Hippocampal formation (tissue), 2 donors: ENCODE measurements at places on chromosomes 7 and 10.

GRCh38 chr10:14653271-14654161 is 121.2 kb downstream of the FAM107B start:
- DNase-seq = no peak

DNA sequence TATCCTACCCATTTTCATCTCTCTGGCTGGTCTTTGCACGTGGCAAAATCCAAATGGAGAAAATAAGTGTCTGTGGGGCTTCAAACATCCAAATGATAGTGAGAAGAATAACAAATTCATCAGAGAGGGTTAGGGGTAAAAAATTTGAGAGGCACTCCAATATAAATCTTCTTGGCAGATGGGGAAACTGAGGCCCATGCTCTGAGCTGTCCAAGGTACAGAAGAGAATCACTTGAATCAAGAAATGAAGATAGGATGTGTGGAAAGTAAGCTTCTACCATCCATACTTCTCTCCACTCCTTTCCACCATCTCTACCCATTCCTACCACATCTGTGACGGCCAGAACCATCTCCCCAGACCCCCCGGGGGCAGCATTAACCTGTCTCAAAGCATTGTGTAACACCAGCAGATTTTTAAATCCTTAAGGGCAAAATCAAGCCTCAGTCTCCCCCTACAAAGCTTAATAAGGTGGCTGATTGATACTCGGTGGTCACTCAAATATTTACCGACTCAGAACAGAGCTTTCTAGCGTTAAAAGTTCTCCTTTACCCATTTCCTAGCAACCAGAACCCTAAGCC is 818 bp downstream of the GOT1 start:
- no peak for DNase-seq

DNA sequence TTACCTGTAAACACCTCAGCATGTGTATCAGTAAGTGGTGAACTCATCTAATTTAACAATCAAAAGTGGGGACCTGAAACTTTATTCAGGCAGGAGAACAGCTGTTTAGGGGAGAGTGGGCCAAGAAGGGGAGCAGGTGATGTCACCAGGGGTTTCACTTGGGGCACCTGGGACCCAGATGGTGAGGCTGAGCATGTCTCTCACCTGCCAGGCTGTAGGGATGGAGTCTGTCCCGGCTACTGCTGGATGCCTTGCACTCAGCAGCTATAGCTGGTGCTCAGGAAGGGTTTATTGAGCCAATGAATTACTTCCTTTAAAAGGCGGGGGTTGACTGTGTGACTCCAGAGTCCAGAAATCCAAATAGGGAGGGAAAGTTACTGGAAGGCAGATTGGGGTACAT is 23.0 kb downstream of the CDH23 start:
- no peak for DNase-seq

DNA sequence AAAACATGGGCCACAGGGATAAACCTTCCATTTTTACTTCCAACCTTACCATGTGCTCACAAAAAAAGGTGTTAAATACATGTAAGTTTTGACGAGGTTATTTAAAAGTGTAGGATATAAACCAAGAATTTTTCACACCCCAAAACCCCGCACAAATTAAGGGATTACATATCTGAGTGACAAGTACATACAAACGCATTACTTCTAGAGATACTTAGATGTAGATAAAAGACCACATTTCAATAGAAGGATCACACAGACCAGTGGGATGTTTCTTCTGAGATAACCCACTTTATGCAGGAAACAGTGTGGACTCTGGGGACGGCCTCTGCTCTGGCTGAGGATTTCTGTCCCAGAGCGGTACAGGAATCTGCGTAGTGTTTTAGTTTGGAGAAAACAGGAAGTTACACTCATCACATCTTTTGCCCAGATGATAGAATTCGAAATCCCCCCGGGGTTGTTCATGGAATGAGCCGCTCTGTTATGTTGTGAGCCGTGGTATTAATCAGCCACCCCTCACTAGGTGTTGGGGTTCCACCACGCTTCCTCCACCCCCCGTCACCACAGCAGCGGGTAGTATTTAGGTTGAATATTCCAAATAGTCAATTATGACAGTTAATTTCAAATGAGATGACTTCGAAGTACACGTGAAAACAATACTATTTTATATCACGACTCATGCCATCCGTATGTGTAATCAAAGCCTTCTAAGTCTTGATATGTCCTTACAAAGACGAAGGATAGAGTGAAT is 1.3 kb upstream of the CUL1 start:
- no peak for DNase-seq

- no peak for DNase-seq
Observed at GRCh38 chr10:688312-689120, 952 bp downstream of the DIP2C start.

DNA sequence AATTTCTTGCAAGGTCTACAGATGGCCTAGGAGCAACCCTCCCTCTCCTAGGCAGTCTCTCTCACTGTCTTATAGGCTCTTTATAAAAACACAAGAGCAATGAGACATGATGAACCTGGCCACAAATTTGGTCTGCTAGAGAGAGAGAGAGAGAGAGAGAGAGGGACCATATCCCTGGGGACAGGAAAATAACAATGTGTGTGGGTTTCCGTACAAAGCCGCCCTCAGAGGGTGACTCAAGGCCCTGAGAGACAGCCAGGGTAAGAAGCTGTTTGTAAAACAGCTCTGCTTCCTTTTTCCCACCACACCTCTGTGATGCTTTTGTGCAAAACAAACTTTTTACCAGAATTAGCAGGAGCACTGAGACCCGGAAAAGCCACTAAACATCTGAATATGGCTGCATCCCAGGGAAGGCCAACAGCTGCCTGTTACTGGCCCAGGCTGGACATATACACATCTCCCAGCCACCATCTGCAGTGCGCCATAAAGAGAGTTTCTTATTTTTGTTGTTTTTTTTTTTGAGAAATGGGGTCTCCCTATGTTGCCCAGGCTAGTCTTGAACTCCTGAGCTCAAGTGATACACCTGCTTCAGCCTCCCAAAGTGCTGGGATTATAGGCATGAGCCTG is 18.4 kb downstream of the GIMAP5 start:
- no peak for DNase-seq

GRCh38 chr7:85630904-85631600 is 444.2 kb upstream of the SEMA3D start:
- no peak for DNase-seq

DNA sequence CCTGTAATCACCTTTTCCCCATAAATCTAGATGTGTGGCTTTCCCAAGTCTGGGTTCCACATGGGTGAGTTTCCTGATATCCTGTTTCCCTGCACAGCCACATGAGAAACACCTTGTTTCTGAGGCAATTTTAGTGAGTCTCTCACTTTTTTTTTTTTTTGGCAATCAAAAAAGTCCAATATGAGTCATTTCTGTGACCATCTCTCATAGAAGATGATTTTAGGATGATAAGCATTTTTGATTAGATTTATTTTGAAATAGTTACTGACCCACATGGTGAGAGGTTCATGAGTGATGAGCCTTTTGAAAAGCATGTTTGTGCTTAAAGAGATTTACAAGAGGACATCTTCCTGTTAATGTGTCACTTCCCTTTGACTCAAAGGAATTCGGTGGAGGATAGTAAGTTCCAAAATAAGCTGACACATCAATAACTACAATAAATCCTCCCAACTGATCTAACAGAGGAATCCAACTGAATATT is 464.0 kb downstream of the INHBA start:
- no peak for DNase-seq

DNA sequence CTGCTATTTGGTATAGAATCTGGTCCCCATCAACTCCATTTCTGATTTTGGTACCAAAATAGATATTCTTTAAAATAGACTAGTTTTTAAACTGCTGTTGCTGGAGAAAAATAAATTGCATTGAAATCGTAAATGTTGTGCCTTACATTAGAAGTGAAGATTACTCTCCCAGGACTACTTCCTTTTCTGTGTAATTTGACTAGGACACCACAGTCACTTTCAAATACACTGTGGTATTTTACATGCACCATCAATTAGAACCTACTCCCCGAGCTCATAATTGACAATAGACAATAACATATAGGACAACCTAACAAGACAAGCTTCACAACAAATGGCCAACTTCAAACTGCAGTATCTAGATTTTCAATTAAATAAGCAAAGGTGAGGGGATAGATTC is 211.5 kb downstream of the DGKB start:
- DNase-seq = no peak

GRCh38 chr10:77744245-77744644 is 106.6 kb upstream of the KCNMA1 start:
- DNase-seq = no peak

DNA sequence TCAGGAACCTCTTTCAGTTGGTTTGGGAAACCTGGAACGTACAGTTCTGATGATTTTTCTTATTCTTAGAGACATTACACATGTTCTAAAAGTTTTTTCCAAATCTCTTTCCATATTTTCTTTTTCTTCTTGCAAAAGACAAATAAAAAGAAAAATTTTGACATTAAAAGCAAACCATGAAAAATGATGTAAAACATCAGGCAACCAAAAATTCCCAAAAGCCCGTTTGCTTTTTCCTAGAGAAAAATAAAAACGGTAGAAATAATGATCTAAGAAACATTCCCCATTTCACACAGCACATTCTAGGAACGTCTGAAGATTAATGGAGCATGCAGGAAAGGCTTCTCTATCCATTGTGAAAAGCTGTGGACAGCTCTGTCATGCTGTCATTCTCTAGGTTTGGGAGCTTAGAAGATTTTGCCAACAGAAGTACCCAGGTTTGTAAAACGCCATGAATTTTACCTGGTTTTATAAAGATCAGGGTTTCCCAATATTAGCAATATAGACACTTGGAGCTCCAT is 11.2 kb upstream of the PRTFDC1 start:
- DNase-seq = no peak

DNA sequence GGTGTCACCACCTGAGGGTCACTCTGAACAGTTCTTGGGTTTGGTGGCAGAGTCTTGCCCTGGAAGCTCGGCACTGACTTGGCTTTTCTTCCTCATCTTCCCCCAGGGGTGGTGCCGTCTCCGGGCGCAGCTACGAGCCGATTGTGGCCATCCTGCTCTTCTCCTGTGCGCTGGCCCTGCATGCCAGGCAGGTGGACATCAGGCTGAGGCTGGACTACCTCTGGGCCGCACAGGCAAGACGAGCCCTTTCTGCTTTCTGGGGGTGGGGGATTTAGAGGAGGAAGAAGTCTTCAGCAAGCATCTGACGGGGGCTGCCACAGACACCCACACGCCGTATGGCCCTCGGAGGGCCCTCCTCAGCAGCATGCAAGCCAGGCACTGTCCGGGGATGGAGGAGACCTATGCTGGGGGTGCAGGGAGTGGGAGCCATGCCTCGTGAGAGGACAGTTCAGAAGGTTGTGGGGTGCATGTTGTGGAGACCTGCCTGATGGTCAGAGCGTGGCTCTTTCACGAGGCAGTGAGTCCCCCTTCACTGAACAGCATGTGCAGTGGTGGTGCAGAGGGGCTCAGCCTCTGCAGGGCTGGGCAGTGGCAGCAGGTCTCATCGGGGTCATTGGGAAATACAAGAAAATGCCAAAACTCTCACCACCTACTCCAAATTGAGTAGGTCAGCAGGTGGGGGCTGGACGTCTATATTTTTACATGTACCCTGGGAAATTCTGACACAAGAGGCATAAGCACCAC is 112.4 kb downstream of the ADCY1 start:
- no peak for DNase-seq

DNA sequence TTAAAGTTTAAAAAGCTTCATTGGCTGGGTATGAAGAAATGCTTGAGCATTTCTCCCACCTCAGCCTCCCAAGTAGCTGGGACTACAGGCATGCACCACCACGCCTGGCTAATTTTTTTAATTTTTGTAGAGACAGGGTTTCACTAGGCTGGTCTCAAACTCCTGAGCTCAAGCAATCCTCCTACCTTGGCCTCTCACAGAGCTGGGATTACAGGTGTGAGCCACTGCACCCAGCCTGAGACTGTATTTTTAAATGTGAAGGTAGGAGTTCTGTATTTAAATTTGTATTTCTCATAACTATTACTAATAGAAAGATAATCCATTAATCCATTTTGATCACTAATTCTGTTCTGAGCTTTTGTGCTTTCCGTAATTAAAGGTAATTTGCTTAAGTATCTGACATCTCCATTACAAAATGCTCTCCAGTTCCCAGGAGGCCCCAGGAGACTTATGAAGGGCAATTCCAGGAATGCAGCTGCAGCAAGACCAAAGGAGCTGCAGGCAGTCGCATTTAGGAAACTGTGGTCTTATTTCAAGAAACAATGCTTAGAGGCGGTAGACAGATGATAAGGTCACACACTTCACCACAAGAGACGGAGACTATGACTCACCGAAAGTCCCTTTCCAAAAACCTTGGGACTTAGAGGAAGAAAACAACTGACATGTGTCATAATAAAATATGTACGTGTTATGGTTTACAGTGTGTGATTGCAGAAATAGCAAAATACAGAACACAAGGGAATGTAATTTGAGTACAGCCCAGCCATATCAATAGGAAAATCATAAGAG is 23.3 kb downstream of the YAE1 start:
- DNase-seq = no peak

- DNase-seq = no peak
Observed at GRCh38 chr10:114294549-114294948, 55.5 kb downstream of the VWA2 start.

- DNase-seq = no peak
Observed at GRCh38 chr10:22740180-22740579, 25.8 kb upstream of the PIP4K2A start.

- no peak for DNase-seq
Observed at GRCh38 chr10:3372281-3372680, 199.7 kb upstream of the PITRM1 start.

DNA sequence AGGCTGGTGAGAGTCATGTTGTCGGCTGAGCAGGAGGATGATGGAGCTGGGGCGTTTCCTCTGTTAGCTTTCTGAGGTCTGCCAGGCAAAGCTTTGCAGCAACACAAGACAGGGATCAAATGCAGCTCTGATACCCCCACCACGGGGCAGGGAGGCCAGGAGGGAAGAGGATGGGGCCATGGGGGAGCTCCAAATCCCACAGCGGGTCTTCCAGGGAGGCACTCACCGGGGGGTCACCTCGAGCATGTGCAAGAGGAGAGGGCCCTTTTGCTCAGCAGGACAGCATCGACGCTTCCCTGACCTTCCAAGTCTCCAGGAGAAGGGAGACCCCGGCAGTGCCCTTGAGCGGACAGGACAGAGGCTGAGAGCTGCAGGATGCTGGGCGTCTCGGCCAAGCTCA is 127.5 kb downstream of the WDR37 start:
- no peak for DNase-seq

DNA sequence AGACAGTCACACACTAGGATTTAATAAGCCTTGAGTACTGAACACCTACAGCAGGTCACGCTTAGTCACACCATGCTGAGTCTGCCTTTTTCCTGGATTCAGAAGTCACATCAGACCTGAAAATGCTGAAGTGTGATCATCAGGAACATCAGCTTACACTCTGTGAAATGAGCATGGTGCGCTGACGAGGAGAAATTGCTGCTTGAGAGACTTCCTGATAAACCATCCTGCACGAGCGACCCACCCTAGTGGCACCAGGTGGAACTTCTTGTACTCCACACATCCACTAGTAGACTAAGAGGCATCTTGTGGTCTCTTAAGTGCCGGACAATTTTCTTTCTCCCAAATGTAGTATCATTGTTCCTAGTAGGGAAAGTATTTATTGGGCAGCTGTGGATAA is 51.8 kb upstream of the MRLN start:
- no peak for DNase-seq

GRCh38 chr10:112226439-112227248 is 43.1 kb upstream of the GPAM start:
- no peak for DNase-seq

- DNase-seq = no peak
Observed at GRCh38 chr7:8719102-8719501, 285.7 kb downstream of the NXPH1 start.
